CD4-positive, alpha-beta T cell treated with Interleukin-1 beta for 1 hour (primary cell): ENCODE measurements at places on chromosomes 7 and 10.
A peak's percentile ranks its signal among the peaks of the same experiment; 100 is the strongest.

DNA sequence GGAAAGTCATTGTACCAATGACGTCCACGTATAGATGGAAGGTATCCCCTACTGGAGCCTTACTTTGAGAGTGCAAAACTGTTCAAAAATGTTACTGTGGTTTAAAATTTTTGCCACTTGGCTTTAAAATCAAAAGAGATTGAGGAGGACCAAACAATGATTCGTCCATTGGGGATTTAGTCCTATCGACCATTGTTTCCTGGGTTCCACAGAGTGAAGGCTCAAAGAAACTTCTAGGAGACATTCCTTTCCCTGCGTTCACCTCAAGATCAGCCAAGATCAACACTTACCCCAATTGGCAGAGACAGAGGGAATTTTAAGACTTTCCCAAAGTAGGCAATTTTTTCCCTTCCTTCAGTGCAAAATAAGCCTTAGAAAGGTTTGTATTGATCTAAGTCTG is 152.3 kb downstream of the NEBL start:
- DNase-seq: no peak

- no peak for DNase-seq
Observed at GRCh38 chr10:50508315-50509051, 115.3 kb downstream of the SGMS1 start.

DNA sequence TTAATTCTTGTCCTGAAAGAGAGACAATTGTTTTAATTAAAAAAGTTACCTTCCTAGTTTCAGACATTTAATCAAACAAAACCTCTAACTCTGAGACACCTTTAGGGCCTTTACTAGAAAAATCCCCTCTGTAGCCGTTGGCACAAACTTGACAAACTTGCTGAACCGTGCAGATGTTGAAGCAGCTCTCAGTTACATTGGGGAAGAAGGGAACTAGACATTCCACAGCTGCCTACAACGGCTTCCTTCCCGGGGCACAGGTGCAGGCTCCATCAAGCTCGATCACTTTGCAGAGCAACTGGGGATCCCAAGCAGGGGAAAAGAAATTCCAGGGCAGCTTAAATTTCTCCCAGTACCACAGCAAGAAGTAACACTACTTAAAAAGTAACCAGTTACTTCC is 141.3 kb downstream of the SKAP2 start:
- no peak for DNase-seq

DNA sequence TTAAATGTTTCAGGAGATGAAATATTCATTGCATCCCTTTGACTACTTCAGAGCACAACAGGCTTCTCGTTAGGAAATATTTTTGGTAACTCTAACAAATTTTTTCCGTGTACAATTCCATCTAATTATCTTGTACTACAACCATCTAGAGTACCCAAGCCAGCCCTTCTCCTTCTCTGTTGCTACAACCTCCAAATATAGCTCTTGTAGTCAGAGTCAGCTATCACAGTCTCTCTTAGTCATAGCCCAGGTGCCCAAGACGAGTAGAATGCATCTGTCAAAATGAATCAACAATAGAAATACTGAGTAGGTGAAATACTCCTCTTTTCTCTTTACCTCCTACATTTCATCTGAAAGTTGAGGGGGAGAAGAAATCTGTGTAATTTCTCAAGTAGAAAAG is 74.0 kb downstream of the INHBA start:
- no peak for DNase-seq

DNA sequence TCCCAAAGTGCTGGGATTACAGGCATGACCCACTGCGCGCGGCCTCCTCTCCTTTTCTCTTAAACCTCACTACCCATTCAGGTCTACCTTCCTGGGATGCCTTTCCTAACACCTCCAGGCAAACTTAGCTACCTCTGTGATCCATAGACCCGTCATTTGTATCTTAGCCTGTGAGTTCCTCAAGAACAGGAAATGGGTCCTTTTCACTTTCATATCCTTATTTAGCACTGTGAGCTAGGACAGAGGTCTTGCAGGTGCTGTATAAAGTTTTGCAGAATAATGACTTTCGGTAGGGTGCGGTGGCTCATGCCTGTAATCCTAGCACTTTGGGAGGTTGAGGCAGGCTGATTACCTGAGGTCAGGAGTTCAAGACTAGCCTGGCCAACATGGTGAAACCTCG is 215.7 kb downstream of the RELN start:
- DNase-seq: no peak

DNA sequence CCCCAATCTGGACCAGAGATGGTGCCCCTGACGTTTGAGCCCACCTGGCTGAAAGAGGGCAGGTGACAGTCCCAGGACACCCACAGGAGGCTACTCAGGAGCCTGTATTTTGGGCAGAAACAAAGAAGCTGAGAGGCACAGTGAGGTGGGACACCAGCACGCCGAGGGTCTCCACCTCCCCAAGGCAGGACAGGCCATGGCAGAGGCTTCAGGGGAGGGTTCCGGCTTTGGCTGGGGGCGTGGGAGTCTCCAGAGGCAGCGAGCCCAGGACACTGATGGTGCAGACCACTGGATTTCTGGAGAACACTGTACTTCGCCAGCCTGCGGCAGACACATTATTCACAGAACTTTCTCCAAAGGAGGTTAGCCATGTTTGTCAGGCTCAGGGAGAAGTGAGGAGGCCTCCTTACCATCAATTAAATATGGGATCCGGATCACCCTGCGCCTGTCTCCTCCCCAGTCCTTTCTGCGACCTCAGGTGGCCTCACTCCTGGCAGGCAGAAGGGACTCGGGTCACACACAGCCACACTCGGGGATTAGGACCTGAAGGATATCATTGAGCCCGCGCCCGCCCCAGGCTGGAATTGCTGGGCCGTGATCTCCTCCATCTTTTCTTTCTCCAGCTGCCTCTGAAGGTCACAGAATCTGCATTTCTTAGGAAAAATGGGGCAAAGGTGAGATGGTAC is 98.3 kb downstream of the MKI67 start:
- no peak for DNase-seq

DNA sequence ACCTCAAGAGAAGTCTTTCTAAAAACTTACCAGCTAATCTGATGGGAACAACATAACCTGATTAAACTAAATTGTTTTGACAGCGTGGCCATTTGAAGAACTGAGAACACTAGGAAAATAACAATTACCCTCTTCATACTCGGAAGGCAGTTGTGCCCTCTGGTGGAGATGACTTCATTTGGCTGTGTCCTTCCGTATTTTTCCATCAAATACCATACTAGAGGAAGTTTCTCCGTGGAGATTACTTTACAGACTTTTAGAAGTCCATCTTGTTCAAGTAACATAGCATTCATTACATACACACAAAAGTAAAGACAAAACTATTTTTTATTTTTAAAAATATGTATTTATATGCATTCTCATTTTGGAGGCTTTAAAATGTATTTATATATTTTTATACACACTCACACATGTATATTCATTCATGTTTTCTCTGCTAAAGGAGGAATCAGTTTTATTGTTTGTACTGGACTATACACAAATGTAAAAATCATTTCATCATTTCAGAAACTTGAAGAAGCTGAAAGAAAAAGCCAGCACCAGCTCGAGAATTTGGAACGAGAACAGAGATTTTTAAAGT is 25.2 kb downstream of the SMNDC1 start:
- peak; percentile 47 for DNase-seq

GRCh38 chr10:69729326-69730048 is 72.2 kb upstream of the COL13A1 start:
- no peak for DNase-seq

- DNase-seq: no peak
Observed at GRCh38 chr10:91210014-91210413, 10.4 kb upstream of the PCGF5 start.

DNA sequence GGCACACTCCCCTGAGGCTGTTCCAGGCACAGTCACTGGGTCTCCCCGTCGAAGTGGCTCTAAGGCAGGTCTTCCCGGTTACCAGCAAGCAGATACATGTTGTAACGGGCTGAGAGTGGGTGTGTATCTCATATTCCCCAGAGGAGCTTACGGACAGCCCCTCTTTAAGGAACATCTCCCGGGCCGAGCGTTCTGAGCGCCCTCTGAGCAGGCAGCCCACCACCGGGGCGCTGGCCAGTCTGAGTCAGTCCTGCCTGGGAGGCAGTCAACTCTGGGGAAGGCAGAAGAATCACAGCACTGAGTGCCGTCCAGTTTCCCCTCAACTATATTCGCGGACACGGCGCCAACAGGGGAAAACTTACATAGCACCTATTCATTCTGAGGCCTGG is 117.4 kb downstream of the LHPP start:
- DNase-seq: no peak

GRCh38 chr7:158248816-158249215 is 338.8 kb downstream of the PTPRN2 start:
- DNase-seq: no peak

DNA sequence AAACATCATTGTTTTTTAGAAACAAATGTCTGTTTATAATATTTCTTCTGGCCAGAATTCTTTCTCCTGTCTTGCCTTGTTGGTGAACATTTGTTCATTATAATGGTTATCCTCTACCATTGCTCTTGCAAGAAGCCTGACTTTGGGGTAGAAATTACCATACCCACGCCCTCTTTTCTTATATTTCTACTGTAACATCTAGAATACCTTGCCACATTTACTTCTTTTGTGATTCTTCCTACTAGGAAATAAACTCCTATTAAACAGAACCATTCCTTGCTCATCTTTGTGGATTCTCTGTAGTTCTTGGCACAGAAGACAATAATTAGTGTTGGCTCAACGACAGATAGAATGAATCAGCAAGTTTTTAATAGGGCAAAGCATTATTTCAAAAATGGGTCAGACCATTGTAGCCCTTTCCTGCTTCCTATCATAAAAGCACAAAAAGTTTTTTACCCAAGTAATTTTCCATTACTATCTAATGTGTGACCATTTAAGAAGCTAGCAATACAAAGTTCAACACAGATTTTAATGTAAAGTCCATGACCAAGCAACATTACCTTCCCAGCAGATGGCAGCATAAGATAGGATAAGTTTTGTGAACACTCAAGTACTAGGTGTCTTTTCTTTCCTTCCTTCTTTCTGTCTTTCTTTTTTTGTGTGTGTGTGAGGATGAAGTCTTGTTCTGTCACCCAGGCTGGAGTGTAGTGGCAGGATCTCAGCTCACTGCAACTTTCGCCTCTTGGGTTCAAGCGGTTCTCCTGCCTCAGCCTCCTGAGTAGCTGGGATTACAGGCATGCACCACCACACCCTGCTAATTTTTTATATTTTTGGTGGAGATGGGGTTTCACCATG is 270.4 kb downstream of the HGF start:
- no peak for DNase-seq

GRCh38 chr10:18449611-18450026 is 201.8 kb downstream of the NSUN6 start:
- no peak for DNase-seq

DNA sequence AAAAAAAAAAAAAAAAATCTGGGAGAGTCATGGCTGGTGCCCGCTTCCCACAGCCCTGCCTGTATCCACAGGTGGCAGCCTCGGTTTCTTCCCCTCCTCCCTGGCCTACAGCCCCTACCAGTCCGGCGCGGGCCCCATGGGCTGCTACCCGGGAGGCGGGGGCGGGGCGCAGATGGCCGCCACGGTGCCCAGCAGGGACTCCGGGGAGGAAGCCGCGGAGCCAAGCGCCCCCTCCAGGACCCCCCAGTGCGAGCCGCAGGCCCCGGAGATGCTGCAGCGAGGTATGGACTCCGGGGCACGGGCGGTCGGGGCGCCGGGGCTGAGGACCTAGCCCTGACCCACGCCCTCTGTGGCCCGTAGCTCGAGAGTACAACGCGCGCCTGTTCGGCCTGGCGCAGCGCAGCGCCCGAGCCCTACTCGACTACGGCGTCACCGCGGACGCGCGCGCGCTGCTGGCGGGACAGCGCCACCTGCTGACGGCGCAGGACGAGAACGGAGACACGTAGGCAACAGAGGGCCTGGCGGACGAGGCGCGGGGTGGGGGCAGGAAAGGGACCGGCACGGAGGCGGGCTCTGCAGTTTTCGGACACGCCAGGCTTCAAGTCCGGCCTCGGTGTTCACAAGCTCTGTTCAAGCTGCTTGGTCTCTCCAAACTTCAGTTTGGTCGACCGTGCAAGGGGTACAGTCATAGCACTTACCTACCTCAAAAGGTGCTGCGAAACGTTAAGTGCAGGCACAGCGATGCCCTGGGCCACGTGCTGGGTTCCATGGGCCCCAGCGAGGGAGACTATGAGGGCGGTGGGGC is 3.9 kb downstream of the NFKB2 start:
- peak; percentile 91 for DNase-seq

GRCh38 chr10:6275022-6275997 is 72.6 kb downstream of the PFKFB3 start:
- DNase-seq: peak; percentile 94

DNA sequence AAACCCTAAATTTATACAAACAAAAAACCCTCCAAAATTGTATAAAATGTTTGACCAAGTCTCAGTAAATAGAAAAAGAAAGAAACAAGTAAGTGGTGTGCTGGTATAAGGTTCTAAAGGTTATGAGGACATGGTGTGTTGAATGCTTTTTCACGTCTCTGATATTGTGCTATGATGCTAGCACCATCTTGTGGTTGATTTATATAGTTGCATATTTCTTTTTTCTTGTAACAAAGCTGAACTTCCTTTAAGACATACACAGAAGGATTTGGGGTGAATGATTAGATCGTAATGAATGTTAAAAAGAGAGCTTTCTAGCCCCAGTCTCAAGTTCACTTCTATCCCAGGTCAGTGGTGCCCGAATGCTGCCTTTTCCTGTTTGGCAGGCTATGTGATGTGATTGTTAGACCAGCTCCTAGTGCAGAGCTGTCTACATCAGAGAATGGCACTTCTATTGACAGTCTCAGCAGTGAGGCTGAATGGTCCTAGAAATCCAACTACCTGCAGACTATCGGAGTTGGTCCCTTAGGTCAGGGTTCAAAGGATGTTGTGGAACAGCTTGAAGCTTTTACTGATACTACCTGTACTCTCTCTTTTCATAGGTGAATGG is 25.0 kb downstream of the VTI1A start:
- no peak for DNase-seq

- DNase-seq: no peak
Observed at GRCh38 chr7:102055181-102055976, 231.3 kb upstream of the SH2B2 start.

GRCh38 chr10:6114805-6115341 is 26.0 kb downstream of the RBM17 start:
- no peak for DNase-seq

DNA sequence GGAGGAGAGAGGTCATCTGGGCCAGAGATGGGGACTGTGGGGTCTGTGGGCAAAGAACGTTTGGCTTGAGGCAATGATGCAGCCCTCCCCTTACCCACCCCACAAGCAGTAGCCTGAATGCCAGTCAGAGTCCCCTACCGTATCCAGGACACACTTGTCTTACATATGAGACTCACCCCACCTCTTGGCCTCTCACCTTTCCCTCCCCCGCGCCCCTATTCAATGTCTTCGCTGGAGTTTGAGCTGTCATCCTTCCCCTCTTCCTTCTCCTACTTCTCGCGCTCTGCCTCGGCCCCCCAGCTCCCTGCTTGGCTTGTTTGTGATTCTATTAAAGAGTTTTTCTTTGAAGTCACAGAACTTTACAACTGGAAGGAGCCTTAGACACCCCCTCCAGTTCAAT is 8.9 kb downstream of the PRRT4 start:
- no peak for DNase-seq

DNA sequence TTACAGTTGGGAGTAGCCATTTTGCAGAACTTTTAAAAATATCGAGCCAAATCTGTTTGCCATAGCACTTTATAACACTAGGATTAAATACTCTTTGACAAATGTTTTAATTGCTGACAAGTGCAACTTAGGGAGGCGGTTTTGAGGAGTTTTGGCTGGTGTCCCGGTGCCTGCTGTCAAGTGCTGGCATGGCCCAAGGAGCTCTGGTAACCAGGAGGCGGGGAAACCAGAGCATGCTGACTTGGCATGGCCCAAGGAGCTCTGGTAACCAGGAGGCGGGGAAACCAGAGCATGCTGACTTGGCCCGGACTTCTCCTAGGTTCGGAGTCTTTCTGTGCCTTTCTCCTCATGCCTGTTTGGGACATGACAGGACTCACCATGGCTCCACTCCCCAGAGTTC is 30.8 kb upstream of the ZNF32 start:
- DNase-seq: no peak
